ENCODE measurements at places on chromosomes 6 and 20.

DNA sequence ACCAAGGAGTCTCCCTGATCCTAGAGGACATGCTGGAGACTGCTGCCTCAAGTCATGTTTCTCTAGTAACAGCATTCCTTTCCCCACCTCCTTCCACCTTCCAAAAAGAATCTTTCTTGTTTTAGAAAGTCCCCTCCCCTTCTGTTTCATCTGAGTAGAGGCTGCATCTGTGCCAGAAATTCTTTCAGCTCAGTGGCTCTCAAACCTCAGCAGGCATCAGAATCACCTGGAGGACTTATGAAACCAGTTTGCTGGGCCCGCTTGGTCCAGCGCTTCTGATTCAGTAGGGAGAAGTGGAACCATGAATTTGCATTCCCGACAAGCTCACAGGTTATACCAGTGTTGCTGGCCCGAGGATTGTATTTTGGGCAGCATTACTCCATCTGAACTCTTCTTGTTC is 55.1 kb downstream of the TMEM200A start:
- no peak for DNase-seq

DNA sequence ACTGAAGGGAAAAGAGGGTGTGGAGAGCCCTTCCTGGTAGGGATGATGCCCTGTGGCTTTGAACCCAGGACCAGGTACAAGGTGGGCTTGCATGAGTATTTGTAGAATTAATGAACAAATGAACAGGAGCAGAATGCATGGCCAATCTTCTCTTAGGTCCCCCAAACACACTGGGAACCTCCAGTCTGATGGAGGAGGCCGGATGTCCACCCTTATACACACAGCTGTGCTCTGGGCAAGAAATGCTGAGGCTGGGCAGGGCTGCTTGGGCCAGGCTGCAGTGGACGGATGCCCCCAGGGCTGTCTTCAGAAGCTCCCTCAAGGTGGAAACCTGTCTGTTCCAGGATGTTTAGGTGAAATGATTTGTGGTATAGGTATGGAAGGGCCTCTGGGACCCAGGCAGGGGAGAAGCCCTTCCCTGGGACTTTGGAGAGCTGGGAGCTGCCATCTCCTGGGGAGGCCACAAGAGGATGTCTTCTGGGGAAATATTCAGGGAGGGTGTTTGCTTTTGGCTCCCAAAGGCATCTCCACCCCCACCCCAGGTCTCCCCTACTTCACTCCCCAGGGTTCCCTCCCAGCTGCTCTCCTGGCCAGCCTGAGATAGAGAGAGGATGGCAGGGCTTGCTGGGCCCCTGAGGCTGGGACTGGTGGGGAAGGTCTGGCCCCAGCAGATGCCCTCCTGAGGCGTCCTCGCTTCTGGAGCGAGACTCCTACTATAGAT is 23.3 kb downstream of the VEGFA start:
- no peak for DNase-seq

DNA sequence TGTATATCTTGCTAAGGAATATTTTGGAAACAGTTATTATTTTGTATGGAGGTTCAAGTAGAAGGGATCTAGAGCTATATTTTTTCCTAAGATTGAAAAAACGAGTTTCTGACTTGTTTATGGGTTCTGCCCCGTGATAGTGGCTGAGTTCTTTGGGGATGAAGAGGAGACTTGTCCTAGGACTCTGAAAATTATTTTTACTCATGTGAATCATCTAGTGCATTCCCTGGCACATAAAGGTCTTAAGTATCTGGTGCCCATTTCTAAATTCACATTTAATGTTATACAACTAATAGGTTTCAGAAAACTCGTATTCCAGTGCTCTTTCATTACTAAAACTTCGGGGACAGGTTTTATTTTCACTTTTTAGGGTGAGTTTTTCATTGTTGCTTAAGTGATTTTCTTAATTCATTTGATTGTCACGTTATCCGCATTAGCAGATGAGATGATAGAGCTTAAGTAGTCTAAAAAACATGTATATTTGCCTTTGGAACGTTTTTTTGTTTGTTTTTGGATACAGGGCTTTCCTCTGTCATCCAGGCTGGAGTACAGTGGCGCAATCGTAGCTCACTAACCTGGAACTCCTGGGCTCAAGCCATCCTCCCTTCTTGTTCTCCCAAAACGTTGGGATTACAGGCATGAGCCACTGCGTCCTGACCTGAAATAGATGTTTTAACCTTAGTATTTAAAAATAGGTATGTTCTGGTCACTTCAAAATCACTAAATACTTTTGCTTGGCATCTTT is 2.1 kb downstream of the NFYA start:
- DNase-seq: no peak

DNA sequence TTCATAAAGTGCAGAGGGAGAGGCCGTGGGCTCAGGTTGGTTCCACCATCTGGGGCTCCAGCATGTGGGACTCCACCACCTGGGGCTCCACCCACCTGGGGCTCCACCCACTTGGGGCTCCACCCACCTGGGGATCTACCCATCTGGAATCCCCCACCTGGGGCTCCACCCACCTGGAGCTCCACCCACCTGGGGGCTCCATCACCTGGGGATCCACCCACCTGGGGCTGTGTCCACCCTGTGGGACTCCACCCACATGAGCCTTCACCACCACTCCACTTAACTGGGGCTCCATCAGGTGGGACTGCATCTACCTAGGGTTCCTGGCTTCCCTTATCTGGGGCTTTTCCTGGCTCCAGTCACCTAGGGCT is 226.0 kb upstream of the CDYL start:
- DNase-seq: no peak

DNA sequence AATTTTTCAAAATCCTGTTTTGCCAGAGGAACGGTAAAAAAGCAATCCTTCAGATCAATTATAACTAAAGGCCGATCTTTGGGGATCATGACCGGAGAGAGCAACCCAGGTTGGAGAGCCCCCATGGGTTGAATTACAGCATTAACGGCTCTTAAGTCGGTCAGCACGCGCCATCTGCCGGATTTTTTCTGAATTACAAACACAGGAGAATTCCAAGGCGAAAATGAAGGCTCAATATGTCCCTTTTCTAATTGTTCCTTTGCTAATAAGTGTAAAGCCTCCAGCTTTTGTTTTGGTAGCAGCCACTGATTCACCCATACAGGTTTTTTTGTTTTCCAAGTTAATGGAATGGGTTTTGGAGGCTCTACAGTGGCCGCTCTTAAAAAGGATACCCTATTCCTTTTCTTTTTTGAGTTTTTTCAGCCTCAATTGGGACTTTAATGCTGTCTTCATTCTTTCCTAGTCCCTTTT is 16.9 kb upstream of the PTCRA start:
- peak; percentile 35 for DNase-seq

- DNase-seq: no peak
These were observed 17.8 kb upstream of the ASF1A start for GRCh38 chr6:118876198-118876597.

GRCh38 chr6:4906293-4907276 is 97.3 kb downstream of the RPP40 start:
- DNase-seq: no peak

- DNase-seq: no peak
These were observed 42.6 kb upstream of the B4GALT5 start for GRCh38 chr20:49756241-49756640.

DNA sequence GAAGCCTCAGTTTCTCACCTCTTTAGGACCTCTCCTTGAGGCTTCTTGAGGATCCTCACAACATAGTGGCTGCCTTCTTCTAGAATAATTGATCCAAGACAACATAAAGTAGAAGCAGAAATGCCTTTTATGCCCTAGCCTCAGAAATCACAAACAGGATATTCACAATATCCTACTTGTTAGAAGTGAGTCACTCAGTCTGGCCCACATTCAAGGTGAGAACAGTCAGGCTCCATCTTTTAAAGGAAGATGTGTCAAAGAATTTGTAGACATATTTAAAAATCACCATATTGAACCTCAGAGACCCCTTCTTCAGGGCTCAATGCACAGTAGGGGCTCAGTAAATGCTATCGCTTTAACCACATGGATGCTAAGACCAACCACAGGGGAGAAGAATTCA is 20.8 kb upstream of the FAM83D start:
- no peak for DNase-seq

GRCh38 chr20:14334306-14334930 is 3.0 kb downstream of the FLRT3 start:
- DNase-seq: no peak

- DNase-seq: no peak
These were observed 50.0 kb upstream of the CNR1 start for GRCh38 chr6:88216182-88216581.

DNA sequence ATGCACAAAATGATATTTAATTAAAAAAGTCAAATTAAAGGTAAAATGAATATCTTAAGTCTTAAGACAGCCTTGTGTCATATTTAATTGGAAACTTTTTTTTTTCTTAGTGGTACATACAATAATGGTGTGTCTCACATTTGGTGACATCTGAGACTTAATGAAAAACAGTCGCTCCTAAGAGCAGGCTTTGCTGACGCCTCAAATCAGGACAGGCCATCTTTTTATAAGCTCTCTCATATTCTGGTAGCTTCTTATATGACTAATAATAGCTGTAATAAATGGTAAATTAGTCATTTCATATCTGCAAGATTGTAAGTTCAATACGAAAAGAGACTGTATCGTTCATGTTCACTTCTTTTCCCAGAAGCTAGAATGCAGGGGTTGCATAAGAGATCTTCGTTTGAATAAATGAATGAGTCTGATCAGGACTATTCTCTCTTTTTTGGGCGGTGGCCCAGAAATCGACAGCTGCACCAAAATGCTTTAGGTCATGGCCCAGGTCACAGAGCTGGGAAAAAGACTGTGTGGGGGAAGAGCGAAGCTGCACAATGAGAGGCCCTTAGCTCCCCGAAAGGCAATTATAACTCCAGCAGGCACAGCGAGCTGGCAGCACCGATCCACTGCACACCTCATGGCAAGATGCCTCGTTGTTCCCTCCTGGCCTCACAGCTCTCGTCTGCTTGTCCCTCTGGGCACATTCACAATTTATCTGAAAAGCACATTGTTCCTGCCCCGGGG is 69.4 kb downstream of the NRN1 start:
- no peak for DNase-seq

- DNase-seq: no peak
These were observed 13.0 kb upstream of the BAG2 start for GRCh38 chr6:57159127-57159526.

DNA sequence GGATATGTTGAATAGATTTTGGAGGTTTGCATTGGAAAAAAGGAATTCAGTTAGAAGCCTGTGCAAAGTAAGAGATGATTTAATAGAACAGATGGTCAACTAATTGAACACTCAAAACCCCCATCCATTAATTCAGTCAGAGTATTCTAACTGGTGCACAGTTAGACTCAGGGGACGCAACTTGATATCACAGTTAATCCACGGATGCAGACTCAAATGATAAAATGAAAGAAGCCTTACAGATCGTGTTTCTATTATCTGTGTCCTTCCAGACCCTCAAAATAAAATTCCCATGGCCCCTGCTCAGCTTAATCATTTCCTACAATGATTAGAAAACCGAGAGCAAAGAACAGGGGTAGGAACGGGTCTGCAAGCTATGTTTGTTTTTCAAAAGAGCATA is 45.4 kb upstream of the DTNBP1 start:
- DNase-seq: no peak

GRCh38 chr6:74071214-74071613 is 375.2 kb downstream of the CD109 start:
- no peak for DNase-seq

DNA sequence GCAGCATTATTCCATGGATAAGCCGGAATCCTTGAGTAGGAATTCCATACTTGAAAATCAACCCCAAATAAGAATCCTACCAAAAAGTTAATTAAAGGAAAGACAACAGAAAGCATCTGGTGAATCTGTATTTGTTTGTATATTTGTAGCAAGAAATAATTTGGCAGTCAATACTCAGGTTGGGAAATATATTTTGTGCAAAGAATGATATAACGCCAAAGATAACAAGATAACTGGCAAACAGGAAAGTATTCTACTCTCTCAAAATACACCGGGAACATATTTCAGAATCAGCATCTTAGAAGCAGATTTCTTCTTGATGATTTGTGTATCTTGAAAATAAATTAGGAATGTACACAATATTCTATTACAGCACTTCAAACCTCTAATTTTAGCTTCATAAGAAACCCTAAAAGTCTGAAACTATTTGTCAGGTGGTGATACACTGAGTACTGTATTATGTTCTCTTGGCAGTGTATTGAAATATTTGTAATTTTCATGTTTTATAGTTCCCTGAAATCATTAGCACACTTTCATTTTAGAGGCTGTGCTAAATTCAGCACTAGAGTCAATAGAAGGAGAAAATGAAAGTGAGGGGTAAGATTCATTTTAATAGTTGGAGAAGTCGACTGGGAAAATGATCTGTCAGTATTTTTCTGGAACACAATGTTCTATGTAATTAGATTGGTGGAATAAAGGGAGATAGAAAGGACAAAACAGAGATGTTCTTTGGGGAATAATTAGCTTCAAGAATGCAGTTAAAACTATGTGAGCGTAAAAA is 879.7 kb upstream of the GJE1 start:
- no peak for DNase-seq

- DNase-seq: no peak
These were observed 216.2 kb upstream of the PRSS16 start for GRCh38 chr6:27031302-27031701.

DNA sequence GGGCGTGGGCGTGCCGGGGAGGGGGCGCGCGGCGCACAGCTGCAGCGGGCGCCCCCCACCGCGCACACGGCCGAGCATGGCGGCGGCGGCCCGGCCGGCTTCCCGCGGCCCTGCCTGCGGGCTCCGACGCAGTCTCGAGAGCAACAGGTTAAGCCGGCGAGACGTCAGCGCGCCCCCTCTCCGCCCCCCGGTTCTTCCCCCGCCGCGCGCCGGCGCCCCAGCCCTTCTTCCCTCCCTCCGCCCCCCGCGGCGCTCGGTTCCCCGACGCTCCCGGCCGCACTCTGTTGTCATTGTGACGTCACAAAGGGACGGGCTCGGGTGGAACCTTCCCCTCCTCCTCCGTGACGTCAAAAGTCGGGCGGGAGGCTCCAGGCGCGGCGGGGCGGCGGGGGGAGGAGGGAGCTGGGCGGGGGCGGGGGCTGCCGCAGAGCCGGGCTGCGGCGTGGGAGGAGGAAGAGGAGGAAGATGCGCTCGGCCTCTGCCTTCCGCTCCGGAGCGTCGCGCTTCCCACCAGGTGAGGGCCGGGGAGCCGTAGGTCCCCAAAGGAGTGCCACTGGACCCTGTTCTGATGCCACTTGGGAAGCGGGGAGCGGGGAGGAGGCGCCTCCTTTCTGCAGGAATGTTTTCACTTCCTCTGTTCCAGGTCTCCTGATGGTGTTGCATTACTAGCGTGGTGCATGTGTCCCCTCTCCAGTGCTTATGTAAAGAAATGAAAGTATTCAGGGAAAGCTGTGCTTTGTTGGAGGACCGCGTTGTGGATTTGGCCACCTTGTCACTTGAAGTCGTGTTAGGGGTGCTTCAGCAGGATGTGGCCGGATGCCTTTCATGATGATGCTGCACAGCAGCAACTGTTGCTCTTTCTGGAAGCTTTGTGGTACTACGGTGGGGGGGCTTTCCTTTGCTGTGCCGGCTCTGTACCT is 2.8 kb downstream of the JARID2 start:
- peak; percentile 93 for DNase-seq

GRCh38 chr6:25017932-25018567 is 82.3 kb upstream of the RIPOR2 start:
- peak; percentile 60 for DNase-seq

Data from stimulated activated CD4-positive, alpha-beta T cell treated with anti-CD3 and anti-CD28 coated beads, TNF-alpha, amount 100 ng/mL, for 1 hour (primary cell).